IMR-90 (cell line): ENCODE measurements at places on chromosomes 4 and X. TPM values are rescaled to one million over a fixed set of nuclear protein-coding genes. Genes with fewer than 3 reads are reported as not detected.

SAGE1 gene
- not detected in 2 replicates for total RNA-seq

HPGDS gene
- not detected in 2 replicates for total RNA-seq

ITM2A gene
- total RNA-seq, result not detected in 2 replicates

ADGRL3 gene
- 2.2 and 2.5 TPM in 2 replicates for total RNA-seq

CLDN34 gene
- total RNA-seq, result under 0.01 TPM in 1 of 2 replicates, not detected in the other

STBD1 gene
- total RNA-seq, result 2.2 and 3.0 TPM in 2 replicates

RASL11B gene
- 0.18 and 0.28 TPM in 2 replicates for total RNA-seq

MXRA5 gene
- total RNA-seq, result 1.1 TPM in 2 replicates

ATP1B4 gene
- total RNA-seq, result not detected in 2 replicates

GRCh38 chr4:17517664-17518063 is 2.7 kb downstream of the CLRN2 start:
- no peak for DNase-seq

- DNase-seq, result no peak
Observed at GRCh38 chrX:3195845-3196244, 150.6 kb downstream of the MXRA5 start.

GRCh38 chr4:130422261-130422660 is 1326.3 kb downstream of the C4orf33 start:
- no peak for DNase-seq

GRCh38 chr4:175418516-175418915 is 393.5 kb downstream of the GPM6A start:
- DNase-seq, result no peak

GRCh38 chr4:109631532-109632108 is 71.6 kb downstream of the MCUB start:
- peak; percentile 4 for DNase-seq

GRCh38 chr4:109999585-109999912 is 86.9 kb downstream of the EGF start:
- no peak for DNase-seq

DNA sequence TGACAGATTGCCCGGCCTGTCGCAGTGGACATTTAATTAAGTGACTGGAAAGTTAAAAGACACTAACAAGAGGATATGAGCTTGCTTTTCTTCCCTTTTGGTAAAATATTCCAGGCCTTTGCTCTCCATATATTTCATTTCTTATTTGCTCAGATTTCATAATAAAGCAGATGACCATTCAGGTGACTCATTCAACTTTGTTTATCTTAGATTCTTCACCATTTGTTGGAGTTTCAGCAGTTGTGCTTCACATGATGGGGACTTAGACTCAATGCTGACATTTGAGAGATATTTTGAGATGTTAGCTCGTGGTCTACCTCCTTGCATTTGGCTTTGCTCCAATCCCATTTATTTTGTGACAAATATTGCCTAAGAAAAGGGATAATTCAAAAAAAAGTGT is 312.2 kb downstream of the ARHGAP24 start:
- peak; percentile 93 for DNase-seq

- no peak for DNase-seq
Observed at GRCh38 chrX:108053218-108053617, 8.4 kb downstream of the VSIG1 start.

- DNase-seq, result no peak
Observed at GRCh38 chrX:53323196-53323595, 41.8 kb upstream of the IQSEC2 start.

GRCh38 chr4:181018472-181018871 is 1224.7 kb upstream of the TENM3 start:
- DNase-seq, result no peak

GRCh38 chrX:17380221-17380620 is 5.2 kb downstream of the NHS start:
- DNase-seq, result no peak

- DNase-seq, result peak; percentile 4
Observed at GRCh38 chrX:122517786-122518185, 666.3 kb upstream of the GRIA3 start.

GRCh38 chrX:13013363-13014110 is 30.9 kb downstream of the FAM9C start:
- DNase-seq, result no peak

DNA sequence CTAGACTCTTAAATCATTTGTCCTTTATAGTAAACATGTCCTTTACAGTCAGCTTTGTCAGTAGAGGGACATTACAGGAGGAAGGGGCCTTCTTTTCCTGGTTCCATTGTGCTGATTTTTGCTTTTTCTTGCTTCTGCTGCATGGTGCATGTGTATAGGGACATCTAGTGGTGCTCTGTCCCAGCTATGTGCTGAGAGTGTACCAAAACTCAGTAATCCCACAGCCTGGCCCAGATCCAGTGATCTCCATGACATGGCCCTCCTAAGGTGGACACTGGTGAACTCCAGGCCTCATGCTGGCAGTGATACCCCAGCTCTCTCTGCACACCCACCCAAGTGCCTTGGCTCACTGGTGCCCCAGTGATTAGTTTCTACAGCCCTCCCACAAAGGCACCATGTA is 45.2 kb downstream of the MAGEB17 start:
- DNase-seq, result peak; percentile 34

DNA sequence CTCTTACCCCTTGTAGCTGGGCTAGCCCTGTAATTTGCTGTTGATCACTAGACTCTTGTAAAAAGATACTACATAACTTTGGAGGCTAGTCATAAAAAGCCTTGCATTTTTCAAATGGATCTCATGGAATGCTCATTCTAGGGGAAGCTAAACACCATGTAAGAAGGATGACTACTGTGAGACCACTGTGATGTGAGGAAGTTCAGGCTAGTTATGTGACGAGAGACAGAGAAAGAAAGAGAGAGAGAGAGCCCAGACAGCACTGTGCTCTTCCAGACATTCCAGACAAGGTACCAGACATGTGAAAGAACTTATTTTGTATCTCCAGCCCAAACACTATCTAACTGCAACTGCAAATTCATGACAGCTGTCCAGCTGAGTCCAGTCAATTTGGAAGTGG is 404.6 kb upstream of the PITX2 start:
- peak; percentile 83 for DNase-seq

DNA sequence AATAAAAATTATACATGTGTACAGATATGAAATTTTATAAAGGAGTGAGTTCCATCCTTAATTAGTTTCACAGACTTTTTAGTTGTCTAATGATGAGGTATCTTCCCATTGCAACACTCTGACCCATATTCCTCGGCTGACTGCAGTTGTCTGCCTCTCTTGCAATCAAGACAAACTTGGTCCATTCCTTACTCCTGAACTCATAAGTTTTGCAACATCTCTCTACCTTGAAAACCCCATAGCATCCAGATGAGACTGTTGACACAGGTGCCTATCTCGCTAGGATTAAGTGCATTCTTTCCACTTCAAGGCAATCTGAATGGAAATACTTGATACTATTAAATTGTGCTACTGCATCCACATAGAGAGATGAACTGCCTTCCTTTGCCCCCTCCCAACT is 2.3 kb downstream of the XKRX start:
- peak; percentile 18 for DNase-seq

DNA sequence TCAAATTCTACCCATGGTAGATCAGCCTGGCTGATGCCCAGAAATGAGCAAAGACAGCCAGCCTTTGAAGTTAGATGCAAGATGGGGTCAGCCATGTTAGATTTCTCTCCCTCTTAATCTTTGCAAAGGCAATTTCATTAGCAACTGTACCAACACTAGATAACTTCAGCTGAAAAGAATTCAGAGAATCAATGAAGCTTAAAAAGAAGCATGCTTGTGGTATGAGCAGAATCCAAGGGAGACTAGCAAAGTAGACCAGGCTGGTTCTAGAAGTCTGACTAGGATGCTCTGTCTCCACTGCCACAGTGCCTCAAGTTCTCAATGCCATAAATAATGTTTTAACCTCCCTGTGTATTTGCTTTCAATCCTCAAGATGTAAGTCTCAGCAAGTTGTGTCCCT is 247.3 kb downstream of the SLC7A11 start:
- peak; percentile 55 for DNase-seq

- DNase-seq, result no peak
Observed at GRCh38 chrX:40291553-40291952, 193.8 kb upstream of the BCOR start.

DNA sequence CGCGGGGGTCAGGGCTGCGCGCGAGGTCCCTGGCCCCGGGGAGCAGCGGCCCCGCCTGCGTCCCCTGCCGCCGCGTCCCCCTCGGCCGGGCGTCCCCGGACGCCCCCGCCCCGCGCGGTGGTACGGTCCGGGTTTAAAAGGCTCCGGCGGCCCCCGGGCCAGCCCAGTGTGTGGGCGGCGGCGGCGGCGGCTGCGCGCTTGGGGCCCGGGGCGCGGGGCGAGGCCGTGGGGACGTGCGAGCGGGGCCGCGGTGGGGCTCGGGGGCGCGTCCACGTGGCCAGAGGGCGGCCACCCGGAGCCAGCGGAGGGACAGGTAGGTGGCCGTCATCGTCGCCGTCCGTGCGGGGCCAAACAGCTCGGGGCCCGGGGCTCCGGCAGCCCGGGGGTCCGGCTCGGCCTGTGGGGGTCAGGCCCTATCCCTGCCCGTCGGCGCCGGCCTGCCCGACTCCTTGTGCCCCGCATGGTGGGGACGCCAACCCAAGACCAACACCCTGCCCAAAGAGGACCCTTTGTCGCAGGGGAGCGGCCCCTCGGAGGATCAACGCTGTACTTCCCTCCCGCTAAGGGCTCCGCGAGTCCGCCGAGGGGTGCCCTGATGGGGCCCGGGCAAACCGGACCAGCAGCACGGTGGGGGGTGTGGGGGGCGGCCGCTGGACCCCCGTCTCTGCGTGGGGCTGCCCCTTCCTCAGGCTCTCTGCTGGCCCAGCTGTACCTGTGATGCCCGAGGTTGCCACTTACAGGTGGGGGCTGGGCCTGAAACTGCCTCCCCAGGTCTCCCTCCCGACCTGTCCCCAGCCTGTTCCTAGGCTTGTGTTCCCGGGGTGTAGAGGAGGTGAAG is at the start of gene PLXNA3:
Gene PLXNA3, plus strand, starts transcription at position 166 of the 838 bp plus-strand sequence. CDS start 1,903 bp downstream, outside the sequence.
- DNase-seq, result no peak

DNA sequence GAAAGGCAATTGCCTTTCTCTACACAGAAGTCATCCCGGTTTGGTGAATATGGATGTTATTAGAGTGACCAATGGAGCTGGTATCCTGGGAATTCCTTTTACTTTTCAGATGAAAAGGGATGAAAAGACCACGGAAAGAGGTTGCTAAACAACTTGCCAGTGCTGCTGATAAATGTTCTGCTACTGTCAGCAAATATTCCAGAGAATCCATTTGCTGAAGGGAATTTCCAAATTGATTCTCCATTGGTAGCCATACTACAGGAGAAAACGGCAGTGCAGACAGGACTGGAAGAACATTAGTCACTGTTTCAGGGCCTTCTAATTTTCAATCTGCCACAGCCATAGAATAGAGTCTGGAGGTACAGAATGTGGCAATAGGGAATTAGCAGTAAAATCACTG is 451.5 kb downstream of the PCDH11X start:
- no peak for DNase-seq

DNA sequence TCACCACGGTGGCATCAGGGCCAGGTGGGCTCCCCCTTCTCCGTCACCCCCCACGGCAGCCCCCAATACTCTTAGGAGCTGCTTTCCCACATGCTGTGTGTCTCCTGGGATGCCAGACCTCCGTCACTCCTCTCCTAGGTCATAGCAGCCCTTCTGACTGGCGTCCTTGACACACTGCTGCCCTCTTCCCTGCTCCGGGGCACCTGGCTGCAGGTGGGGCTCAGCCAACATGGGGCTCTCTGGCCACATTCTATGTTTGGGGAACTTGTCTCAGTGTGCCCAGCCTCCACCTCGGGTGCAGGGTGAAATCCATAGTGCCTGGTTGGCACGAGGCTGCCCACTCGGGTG is 13.8 kb downstream of the TMEM175 start:
- DNase-seq, result no peak

DNA sequence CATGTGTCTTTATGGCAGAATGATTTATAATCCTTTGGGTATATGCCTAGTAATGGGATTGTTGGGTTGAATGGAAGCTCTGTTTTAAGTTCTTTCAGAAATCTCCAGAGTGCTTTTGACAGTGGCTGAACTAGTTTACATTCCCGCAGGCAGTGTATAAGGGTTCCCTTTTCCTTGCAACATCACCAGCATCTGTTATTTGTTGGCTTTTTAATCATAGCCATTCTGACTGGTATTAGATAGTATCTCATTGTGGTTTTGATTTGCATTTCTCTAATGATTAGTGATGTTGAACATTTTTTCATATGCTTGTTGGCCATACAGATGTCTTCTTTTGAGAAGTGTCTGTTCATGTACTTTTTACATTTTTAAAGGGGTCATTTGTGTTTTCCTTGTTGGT is 129.8 kb downstream of the TBCK start:
- DNase-seq, result no peak

DNA sequence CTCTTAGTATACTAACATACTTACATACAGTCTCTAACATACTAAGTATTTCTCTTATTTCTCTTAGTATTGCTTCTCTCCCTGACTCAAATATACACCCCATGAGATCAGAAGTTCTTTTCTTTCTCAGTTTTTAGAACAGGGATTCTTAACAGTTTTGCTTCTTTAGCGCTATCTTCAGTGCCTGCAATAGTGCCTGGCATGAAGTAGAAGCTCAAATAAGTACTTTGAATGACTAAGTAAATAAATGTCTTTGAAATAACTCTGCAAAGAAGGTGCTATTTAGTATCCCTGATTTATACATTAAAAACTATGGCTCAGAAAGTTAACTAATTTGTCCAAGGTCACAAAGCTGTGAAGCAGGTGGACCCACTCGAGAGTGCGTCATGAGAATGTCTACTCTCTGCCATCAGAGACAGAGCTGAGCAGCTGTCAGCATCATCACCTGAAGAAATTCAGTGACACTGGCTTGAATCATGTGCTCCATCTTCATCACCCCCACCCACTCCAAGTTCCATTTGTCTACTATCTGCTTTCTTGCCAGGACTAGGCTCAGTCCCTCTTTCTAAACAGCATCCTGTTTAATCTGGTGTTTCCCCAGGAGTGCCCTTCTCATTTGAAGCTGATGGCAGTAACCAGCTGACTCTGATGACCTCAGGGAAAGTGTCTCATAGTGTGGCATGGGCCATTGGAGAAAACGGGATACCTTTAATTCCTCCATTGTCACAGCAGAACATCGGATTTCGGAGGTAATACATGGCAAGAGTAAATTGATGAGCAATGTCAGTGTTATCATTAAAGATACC is 83.1 kb downstream of the CC2D2A start:
- no peak for DNase-seq

DNA sequence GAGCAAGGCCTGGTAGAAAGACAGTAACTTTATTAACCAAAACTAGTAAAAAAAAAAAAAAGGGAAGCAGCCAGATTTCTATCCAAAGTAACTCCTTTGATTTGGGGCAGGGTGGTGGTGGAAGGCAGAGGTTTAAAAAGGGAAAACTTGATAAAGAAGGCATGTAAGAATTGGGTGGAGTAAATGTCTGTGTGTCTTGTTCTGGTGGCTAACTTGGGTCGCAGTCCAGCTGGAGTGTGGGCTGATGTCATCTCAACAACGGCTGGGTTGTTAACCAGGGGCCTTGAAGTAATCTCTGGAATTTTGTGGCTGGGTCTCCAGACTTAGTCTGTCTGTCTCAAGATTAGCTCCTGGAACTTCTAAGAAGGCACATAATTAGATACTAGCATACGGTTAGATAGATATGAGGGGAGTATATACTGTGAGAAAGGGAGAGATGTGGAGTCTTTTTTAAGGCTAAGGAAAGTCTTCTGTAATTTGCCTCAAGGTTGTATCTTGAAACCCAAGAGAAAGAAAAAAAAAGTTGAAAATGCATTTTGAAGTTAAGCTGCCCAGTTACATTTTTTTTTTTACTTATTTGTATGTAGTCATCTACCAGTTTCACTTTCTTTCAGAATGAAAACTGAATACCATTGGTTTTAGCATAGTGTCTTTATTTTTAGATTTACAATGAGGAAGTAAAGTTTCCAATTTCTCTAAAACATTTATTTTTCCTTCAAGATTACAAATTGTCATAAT is 48.3 kb downstream of the MTHFD2L start:
- peak; percentile 55 for DNase-seq

- no peak for DNase-seq
Observed at GRCh38 chr4:57410331-57411052, 300.3 kb upstream of the IGFBP7 start.
